ENCODE measurements at places on chromosomes 7 and 10. TPM values are rescaled to one million over a fixed set of nuclear protein-coding genes. Genes with fewer than 3 reads are reported as not detected.

- no peaks in the 10 kb centered on the region for H3K36me3 ChIP-seq
- no peak for DNase-seq
- no peak overlapping the region for H3K27ac ChIP-seq
- H3K4me1 ChIP-seq = no peaks in the 10 kb centered on the region
Observed at GRCh38 chr7:93601363-93601762, 26.8 kb upstream of the CALCR start.

GRCh38 chr7:52992479-52993162 is 42.8 kb upstream of the POM121L12 start:
- no peak overlapping the region for H3K27ac ChIP-seq
- no peaks in the 10 kb centered on the region for H3K4me1 ChIP-seq
- H3K27me3 ChIP-seq = no peaks in the 10 kb centered on the region

DNA sequence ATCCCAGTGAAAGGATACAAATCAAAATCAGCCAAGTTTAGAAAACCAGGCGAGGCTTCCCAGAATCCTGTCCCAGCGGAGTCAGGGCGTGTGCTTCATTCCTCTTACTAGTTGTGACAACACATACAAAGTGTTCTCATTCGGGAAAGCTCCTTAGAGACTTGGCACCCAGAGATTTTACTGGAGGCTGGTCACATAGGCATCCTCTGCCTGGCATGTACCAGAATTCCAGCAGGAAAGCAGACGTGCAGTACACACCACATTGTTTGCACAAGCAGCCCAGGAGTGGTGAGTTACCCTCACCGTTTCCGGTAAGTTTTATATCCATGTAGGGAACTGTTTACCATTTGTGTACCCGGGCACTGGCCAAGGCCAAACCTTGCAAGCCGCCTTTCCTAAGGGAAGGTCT is 34.9 kb downstream of the MMRN2 start:
- H3K4me1 ChIP-seq = no peaks in the 10 kb centered on the region
- H3K4me3 ChIP-seq = no peak overlapping the region
- DNase-seq = no peak

- no peaks in the 10 kb centered on the region for H3K4me1 ChIP-seq
- no peak overlapping the region for H3K4me3 ChIP-seq
- H3K36me3 ChIP-seq = no peaks in the 10 kb centered on the region
- DNase-seq = no peak
Observed at GRCh38 chr7:132705146-132705545, 128.9 kb upstream of the PLXNA4 start.

- no peak overlapping the region for H3K4me3 ChIP-seq
- H3K4me1 ChIP-seq = peaks cover 71% of the 10 kb centered on the region
- peak overlapping the region; percentile 34 for H3K27ac ChIP-seq
- H3K27me3 ChIP-seq = no peaks in the 10 kb centered on the region
Observed at GRCh38 chr10:69348816-69349541, 67.7 kb downstream of the TACR2 start.

The NMT2 gene
- 98.6 TPM for total RNA-seq

The NACAD gene
- total RNA-seq = not detected

All from CD4-positive, alpha-beta memory T cell (primary cell).